Left ventricle myocardium inferior (tissue), 1 donor: ENCODE measurements at places on chromosomes 12 and 14.

GRCh38 chr12:132289356-132290202 lies 39.8 kb downstream of the GALNT9 start:
- no peaks in the 10 kb centered on the region for H3K36me3 ChIP-seq
- peaks cover 7% of the 10 kb centered on the region for H3K4me1 ChIP-seq
- H3K27ac ChIP-seq = no peak overlapping the region
- no peak for DNase-seq
- peaks cover 78% of the 10 kb centered on the region for H3K27me3 ChIP-seq

GRCh38 chr12:119378903-119379302 lies 44.4 kb downstream of the CCDC60 start:
- H3K4me3 ChIP-seq = no peak overlapping the region
- peaks cover 62% of the 10 kb centered on the region for H3K4me1 ChIP-seq
- H3K27ac ChIP-seq = peak overlapping the region; percentile 82
- H3K27me3 ChIP-seq = no peaks in the 10 kb centered on the region
- peaks cover 5% of the 10 kb centered on the region for H3K36me3 ChIP-seq

GRCh38 chr12:8969861-8970411 lies 19.4 kb upstream of the KLRG1 start:
- H3K27me3 ChIP-seq = no peaks in the 10 kb centered on the region
- H3K27ac ChIP-seq = no peak overlapping the region
- no peak overlapping the region for H3K4me3 ChIP-seq
- no peak for DNase-seq
- H3K36me3 ChIP-seq = peaks cover 9% of the 10 kb centered on the region

DNA sequence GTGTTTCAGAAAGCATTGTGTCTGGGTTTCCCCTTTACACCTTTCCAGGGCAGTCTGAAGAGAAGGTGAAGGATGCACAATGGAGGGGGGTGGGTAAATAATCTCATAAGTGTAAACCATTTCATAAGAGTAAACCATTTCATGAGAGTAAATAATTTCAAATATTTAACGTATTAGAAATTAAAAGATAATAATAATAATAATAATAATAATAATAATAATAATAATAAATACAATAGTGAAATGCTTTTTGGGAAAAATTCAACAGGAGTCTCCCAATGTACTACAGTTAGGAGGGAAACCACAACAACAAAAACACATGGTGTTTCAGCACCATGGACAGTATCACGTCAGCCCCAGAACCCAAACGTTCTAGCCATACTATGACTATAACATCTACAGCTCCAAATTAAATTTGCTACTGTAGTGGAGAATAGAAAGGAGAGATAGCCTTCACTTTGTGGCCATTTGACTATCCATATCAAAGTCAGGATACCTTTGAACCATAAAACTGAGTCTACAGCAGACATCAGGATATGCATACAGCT lies 691.8 kb downstream of the BCL11B start:
- no peaks in the 10 kb centered on the region for H3K4me1 ChIP-seq
- DNase-seq = no peak
- H3K36me3 ChIP-seq = no peaks in the 10 kb centered on the region
- H3K4me3 ChIP-seq = no peak overlapping the region
- H3K27me3 ChIP-seq = no peaks in the 10 kb centered on the region

GRCh38 chr14:60064491-60065072 lies 27.1 kb upstream of the PCNX4 start:
- H3K4me3 ChIP-seq = no peak overlapping the region
- H3K27ac ChIP-seq = no peak overlapping the region
- no peaks in the 10 kb centered on the region for H3K4me1 ChIP-seq
- no peak for DNase-seq

DNA sequence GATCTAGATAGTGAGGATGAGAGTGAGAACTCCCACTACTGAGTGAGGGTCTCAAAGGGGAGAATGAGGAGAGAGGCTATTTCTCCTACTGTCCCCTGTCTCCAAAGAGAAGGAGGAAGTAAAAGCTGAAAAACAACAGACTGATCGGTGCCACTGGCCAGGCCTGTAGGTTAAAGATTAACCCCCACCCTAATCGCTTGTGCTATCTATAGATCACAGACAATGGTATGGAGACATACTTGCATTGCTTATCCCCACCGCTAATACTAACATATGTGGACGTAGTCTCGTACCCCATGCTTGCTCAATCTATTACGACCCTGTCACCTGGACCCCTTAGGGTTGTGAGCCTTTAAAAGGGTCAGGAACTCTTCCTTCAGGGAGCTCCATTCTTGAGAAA lies 777.9 kb upstream of the TMEM132C start:
- no peak overlapping the region for H3K27ac ChIP-seq
- H3K36me3 ChIP-seq = no peaks in the 10 kb centered on the region
- H3K4me1 ChIP-seq = no peaks in the 10 kb centered on the region
- DNase-seq = no peak
- no peak overlapping the region for H3K4me3 ChIP-seq

DNA sequence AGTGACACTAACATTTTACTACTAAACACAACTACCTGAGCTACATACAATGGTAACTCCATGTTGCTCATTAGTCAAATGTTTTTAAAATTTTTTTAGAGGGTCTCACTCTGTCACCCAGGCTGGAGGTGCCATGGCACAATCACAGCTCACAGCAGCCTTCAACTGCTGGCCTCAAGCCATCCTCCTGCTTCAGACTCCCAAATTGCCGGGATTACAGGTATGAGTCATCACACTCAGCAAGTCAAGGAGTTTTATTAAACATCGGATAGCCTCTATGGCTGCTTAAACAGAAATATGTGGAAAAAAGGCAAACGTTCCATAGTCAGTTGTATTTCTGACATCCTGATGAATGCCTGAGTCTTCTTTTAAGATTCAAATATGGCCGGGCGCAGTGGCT lies 11.1 kb upstream of the NPFF start:
- H3K27ac ChIP-seq = no peak overlapping the region
- H3K27me3 ChIP-seq = no peaks in the 10 kb centered on the region
- H3K4me1 ChIP-seq = no peaks in the 10 kb centered on the region
- DNase-seq = no peak

DNA sequence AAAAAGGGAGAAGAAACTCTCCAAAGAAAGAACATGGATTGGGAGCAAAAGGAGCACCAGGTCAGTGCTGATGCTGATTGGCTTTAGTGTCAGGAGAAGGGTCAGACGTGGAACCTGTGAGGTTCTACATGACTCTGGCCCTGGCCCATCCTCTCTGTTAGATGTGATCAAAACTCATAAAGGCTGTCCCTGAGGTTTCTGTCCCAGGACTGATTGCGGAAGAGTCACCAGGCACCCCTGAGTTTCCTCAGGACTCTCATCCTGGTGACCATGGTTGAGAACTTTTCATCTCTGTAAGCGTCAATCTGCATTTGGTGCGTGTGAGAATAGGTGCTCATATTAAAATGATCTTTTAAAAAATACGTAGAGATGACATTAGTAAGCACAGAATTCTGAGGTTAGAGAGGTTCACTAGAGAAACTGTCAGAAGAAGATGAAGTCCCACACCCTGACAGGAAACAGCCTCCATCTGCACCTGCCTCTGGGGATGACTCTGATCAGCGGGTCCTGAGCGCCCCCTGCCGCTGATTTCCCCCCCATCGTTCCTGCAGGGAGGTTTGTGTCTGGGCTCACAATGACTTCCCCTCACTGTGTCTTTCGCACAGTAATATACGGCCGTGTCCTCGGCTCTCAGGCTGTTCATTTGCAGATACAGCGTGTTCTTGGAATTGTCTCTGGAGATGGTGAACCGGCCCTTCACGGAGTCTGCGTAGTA lies 741.8 kb downstream of the TMEM121 start:
- no peak overlapping the region for H3K4me3 ChIP-seq
- DNase-seq = no peak
- H3K36me3 ChIP-seq = no peaks in the 10 kb centered on the region
- H3K4me1 ChIP-seq = no peaks in the 10 kb centered on the region

GRCh38 chr12:3728686-3729085 lies 24.2 kb downstream of the CRACR2A start:
- no peaks in the 10 kb centered on the region for H3K36me3 ChIP-seq
- H3K27me3 ChIP-seq = no peaks in the 10 kb centered on the region
